Type B pancreatic cell (in vitro differentiated cells): ENCODE measurements at places on chromosomes 5 and 9. TPM values are rescaled to one million over a fixed set of nuclear protein-coding genes. Genes with fewer than 3 reads are reported as not detected.

The CDH18 gene
- total RNA-seq, result 17.8 and 20.2 TPM in 2 replicates

The GLRA1 gene
- total RNA-seq, result 0.39 and 0.79 TPM in 2 replicates

The TSSK1B gene
- total RNA-seq, result 0.12 and 0.24 TPM in 2 replicates

The TAF11L10 gene
- total RNA-seq, result not detected in 2 replicates

The LEAP2 gene
- total RNA-seq, result 2.5 and 2.9 TPM in 2 replicates

The CYSTM1 gene
- total RNA-seq, result 49.9 and 73.5 TPM in 2 replicates

The CDC20B gene
- 0.38 and 0.92 TPM in 2 replicates for total RNA-seq

The FBLL1 gene
- total RNA-seq, result 2.1 and 3.3 TPM in 2 replicates

The PCDHA11 gene
- 5.2 and 8.1 TPM in 2 replicates for total RNA-seq

The TRAF1 gene
- 1.9 and 3.1 TPM in 2 replicates for total RNA-seq

The IFNB1 gene
- not detected in 2 replicates for total RNA-seq

The ST8SIA4 gene
- 18.0 and 21.4 TPM in 2 replicates for total RNA-seq

The PCDH1 gene
- 22.8 and 41.7 TPM in 2 replicates for total RNA-seq

The PCDHGB3 gene
- 0.39 and 1.2 TPM in 2 replicates for total RNA-seq

The NR4A3 gene
- total RNA-seq, result 2.0 and 3.4 TPM in 2 replicates

The ZNF300 gene
- 11.9 and 15.0 TPM in 2 replicates for total RNA-seq

The ZDHHC11 gene
- total RNA-seq, result 20.8 and 27.5 TPM in 2 replicates

The CATSPER3 gene
- total RNA-seq, result 0.22 and 0.74 TPM in 2 replicates

The PRR16 gene
- 2.1 TPM in 2 replicates for total RNA-seq

The HMGXB3 gene
- total RNA-seq, result 36.3 and 40.5 TPM in 2 replicates

The CCDC192 gene
- 0.31 and 2.0 TPM in 2 replicates for total RNA-seq

The SET gene
- 450 and 545 TPM in 2 replicates for total RNA-seq

The CTSV gene
- 6.7 and 11.3 TPM in 2 replicates for total RNA-seq

The IL9 gene
- not detected in 2 replicates for total RNA-seq

The COL27A1 gene
- 29.5 and 65.1 TPM in 2 replicates for total RNA-seq

The SLC25A2 gene
- total RNA-seq, result 0.45 and 0.92 TPM in 2 replicates

The HDHD3 gene
- 33.9 and 53.1 TPM in 2 replicates for total RNA-seq

The HTR1A gene
- total RNA-seq, result 0.90 and 1.1 TPM in 2 replicates

The C9orf57 gene
- total RNA-seq, result not detected in 2 replicates

The ADAM19 gene
- 9.3 and 15.8 TPM in 2 replicates for total RNA-seq

The TIMD4 gene
- total RNA-seq, result not detected in 2 replicates

The MAST4 gene
- 23.0 and 26.8 TPM in 2 replicates for total RNA-seq

The PHF24 gene
- total RNA-seq, result 0.19 and 0.88 TPM in 2 replicates

The GARIN3 gene
- total RNA-seq, result not detected in 2 replicates

The CD274 gene
- total RNA-seq, result 1.2 and 1.4 TPM in 2 replicates

The FOXD4L4 gene
- total RNA-seq, result 0.51 TPM in 1 of 2 replicates, not detected in the other

The ALDH7A1 gene
- total RNA-seq, result 60.9 and 119 TPM in 2 replicates

The ACTBL2 gene
- total RNA-seq, result not detected in 2 replicates

The TAS2R1 gene
- total RNA-seq, result not detected in 2 replicates
